M059J (cell line): ENCODE measurements at places on chromosomes 11 and 22. TPM values are rescaled to one million over a fixed set of nuclear protein-coding genes. Genes with fewer than 3 reads are reported as not detected.
A peak's percentile ranks its signal among the peaks of the same experiment; 100 is the strongest.

DNA sequence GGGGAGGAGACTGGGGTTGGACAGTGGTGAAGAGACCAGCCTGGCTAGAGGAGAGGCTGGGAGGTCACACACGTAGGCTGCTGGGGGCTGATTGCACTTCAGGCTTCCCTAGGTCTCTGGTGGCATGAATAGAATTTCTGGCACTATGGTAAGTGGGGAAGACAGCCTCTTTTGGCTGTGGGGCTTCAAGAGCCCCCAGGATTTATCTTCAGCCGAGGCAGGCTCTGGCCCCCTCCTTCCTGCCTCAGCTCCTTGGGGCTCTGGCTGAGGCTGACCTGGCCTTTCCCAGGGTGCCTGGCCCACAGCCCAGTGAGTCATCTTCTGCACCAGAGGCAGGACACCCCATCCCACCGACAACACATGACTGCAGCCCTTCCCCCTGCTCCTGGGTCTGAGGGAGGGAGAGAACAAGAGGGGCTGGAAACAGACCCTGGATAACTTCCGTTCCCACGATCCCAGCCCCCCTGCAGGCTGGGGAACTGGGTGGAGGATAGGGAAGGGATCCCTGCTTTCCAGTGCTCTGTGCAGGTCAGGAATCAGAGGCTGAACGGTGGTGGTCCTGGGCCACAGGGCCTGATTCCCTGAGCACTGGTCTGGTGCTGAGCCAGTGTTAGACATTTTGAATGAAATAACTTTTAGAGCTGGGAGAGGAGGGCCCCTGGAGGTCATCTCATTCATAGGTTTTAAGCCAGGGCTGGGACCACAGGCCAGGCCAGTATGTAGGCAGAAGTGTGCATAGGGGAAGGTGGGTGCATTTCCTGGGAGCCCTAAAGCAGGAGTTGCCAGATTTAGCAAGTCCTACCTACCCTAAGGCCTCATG lies 26.5 kb downstream of the ARHGEF17 start:
- DNase-seq = peak; percentile 94

Gene OR2AG1
- not detected in 2 replicates for total RNA-seq

DNA sequence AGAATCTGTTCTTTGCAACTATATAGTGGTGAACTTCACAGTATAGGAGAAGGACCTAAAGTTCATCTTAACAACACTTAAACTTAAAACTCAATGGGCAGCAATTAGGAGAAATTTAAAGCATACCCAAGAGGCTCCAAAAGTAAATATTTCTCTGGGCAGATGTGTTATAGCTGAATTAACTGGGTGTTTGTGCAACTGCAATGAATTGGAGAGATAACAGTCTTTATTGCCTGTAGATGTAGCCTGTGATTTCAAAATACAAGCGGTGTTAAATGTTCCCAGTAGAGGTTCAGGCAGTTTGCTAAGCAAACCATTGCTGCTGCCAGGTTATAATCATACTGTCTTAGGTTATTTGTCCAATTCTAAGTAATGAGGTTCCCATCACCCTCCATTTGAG lies 294.1 kb upstream of the MTNR1B start:
- no peak for DNase-seq

Gene PTGDR2
- total RNA-seq = 0.07 TPM in 1 of 2 replicates, not detected in the other

DNA sequence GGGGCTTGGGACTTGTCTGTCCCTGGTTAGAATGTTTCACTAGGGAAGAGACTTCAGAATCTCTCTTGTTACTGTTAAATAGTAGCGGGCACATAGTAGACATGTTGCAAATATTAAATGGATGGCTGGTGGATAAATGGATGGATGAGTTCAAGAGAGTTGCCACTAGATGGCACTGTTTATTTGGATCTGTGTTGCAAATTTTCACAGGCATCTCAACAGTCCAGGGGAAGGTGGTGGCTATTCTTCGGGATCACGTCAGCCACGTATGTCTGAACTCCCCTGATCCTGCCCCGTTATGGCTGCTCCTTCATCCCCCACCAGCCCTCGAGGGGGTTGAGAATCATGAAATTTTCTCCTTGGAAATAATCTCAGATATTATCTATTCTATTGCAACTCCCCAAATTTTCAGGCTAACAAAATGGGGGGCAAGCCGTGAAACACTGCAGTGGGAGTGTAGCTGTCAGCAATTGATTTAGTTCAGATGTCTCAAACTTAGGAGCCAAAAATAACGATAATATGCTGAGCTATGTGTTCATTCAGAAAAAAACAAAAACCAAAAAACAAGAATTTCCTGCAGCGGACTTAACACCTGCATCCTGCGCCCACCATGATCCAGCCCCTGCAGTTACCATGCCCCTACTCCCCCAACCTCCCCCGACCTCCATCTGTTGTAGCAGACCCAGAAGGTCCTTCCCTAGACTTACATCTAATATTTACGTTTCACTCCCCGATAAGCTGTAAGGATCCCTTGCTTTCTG lies 29.1 kb upstream of the BIRC3 start:
- peak; percentile 79 for DNase-seq

DNA sequence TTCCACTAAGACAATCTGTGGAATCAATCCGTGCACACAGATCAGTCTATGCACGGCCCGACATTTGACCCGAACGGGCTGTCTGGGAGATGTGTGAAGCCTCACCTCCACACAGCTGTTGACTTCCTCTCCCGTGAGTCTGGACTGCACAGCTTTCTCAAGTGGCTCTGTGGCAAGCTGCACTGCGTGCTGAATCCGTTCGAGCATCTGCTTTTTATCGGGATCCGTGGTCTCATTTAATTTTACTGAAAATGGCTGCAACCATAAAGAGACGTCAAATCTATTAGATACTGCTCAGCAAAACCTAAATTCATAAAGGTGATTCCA lies 19.3 kb downstream of the CARS1 start:
- no peak for DNase-seq

DNA sequence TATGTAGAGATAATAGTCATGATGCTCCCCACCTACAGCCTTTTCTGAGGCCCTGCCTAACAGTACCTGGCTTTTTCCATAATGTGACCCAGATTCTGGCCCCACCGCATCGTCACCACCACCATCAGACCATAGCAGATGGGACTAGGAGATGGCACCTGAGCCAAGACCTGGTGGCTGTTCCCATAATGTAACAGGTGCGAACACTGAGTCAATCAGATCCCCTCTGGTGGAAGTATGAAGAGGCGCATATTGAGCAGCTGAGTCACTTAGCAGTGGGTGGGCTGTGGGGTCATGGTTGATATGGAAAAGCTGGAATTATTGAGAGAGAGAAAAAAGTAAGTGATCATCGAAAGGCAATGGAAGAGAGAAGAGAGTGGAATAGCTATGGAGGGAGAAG lies 578.0 kb upstream of the CADM1 start:
- no peak for DNase-seq

GRCh38 chr11:33258631-33259205 lies 1.5 kb downstream of the HIPK3 start:
- no peak for DNase-seq

- DNase-seq = peak; percentile 86
These were observed 12.4 kb downstream of the TENM4 start for GRCh38 chr11:79428406-79428805.

DNA sequence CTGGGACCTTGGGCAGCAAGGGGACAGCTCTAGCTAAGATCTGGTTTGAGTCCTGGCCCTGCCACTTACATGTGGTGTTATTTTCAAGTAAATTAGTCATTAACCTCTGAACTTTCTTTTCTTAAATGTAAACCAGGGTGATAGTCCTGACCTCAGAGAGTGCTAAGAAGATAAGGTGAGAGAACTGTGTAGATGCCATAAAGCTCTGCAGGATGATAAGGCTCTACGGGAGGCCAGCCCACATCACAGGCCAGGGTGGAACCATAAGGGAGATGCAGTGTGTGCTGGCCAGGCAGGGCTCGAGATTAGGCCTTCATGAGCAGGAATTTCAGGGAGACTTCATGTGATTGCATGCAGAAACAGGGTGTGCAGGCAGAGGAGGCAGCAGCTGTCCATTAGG lies 24.2 kb downstream of the NECTIN1 start:
- no peak for DNase-seq
